ENCODE measurements at places on chromosomes 12 and 14. TPM values are rescaled to one million over a fixed set of nuclear protein-coding genes. Genes with fewer than 3 reads are reported as not detected.
A peak's percentile ranks its signal among the peaks of the same experiment; 100 is the strongest.

DNA sequence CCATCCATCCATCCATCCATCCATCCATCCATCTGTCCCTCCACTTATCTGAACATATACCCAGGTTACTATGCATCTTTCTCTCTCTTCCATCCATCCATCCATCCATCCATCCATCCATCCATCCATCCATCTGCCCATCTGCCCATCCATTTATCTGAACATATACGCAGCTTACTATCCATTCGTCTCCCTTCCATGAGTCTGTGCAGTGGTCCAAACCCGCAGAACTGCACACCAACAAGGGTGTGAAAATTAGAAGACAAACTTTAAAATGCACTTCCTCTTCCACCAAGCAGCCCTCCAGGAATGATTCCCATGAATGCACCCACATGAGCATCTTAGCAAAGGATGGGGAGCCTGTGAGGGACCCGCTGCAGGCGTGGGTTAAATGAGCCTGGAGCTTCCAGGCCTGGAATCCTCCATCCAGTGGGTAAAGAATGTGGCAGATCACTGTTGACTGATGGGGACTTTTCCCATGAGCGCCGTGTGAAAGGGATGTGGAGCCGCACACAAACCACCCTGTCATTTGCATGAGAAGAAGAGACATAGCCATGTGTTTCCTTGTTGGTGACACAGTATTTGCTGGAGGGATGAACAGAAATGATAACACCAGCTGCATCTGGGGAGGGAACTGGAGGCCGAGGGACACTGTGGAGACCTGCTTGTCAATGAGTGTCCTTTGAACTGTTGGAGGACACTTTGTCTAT, 376.6 kb downstream of the ADGRD1 start:
- no peak overlapping the region for H3K4me3 ChIP-seq
- DNase-seq, result no peak
- no peaks in the 10 kb centered on the region for H3K27me3 ChIP-seq
- no peaks in the 10 kb centered on the region for H3K36me3 ChIP-seq

- DNase-seq, result no peak
- no peaks in the 10 kb centered on the region for H3K27me3 ChIP-seq
- H3K4me3 ChIP-seq, result no peak overlapping the region
- H3K27ac ChIP-seq, result no peak overlapping the region
- H3K36me3 ChIP-seq, result no peaks in the 10 kb centered on the region
- peaks cover 4% of the 10 kb centered on the region for H3K4me1 ChIP-seq
Measured at GRCh38 chr12:92045852-92046251, 99.8 kb downstream of the BTG1 start.

GRCh38 chr14:98099527-98099926, 1172.5 kb downstream of the BCL11B start:
- H3K4me1 ChIP-seq, result no peaks in the 10 kb centered on the region
- no peaks in the 10 kb centered on the region for H3K27me3 ChIP-seq
- H3K4me3 ChIP-seq, result no peak overlapping the region
- H3K36me3 ChIP-seq, result no peaks in the 10 kb centered on the region
- H3K27ac ChIP-seq, result no peak overlapping the region

PLEKHD1 gene
- total RNA-seq, result not detected

APOLD1 gene
- 6.0 TPM for total RNA-seq

PAX9 gene
- total RNA-seq, result 0.44 TPM

GRCh38 chr12:34403706-34404376, 381.5 kb downstream of the ALG10 start:
- H3K36me3 ChIP-seq, result no peaks in the 10 kb centered on the region
- no peaks in the 10 kb centered on the region for H3K4me1 ChIP-seq
- no peak overlapping the region for H3K4me3 ChIP-seq
- H3K27me3 ChIP-seq, result no peaks in the 10 kb centered on the region
- DNase-seq, result no peak

DNA sequence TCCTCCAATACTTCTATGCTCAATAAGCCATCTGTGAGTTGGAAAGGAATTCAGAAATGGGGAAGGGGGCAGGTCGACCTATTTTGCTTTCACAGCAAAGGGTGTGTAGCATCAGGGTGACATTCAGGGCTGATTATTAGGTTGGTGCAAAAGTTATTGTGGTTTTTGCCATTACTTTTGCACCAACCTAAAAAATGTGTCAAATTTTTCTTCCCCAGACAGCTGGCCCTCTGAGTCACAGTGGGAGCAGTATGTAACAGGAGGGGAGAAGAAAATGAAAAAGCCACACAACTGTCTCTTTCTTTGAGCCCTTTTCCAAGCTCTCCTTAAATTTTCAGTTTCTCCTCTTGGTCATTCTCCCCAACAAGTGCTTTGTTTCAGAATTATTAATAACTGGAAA, 47.1 kb upstream of the GZMB start:
- H3K4me1 ChIP-seq, result no peaks in the 10 kb centered on the region
- peaks cover 3% of the 10 kb centered on the region for H3K27me3 ChIP-seq
- no peak overlapping the region for H3K27ac ChIP-seq
- no peaks in the 10 kb centered on the region for H3K36me3 ChIP-seq

CIT gene
- total RNA-seq, result 61.8 TPM

- DNase-seq, result no peak
- H3K36me3 ChIP-seq, result no peaks in the 10 kb centered on the region
- no peaks in the 10 kb centered on the region for H3K4me1 ChIP-seq
- no peak overlapping the region for H3K27ac ChIP-seq
- no peaks in the 10 kb centered on the region for H3K27me3 ChIP-seq
Measured at GRCh38 chr14:88243946-88244345, 79.1 kb downstream of the KCNK10 start.

- no peak overlapping the region for H3K4me3 ChIP-seq
- H3K36me3 ChIP-seq, result no peaks in the 10 kb centered on the region
- no peak for DNase-seq
- no peaks in the 10 kb centered on the region for H3K4me1 ChIP-seq
- H3K27me3 ChIP-seq, result no peaks in the 10 kb centered on the region
Measured at GRCh38 chr12:115370650-115371049, 686.7 kb upstream of the TBX3 start.

- H3K27me3 ChIP-seq, result no peaks in the 10 kb centered on the region
- H3K4me1 ChIP-seq, result no peaks in the 10 kb centered on the region
- no peak for DNase-seq
Measured at GRCh38 chr14:24887623-24888304, 162.2 kb downstream of the STXBP6 start.

KRT75 gene
- not detected for total RNA-seq

GPR162 gene
- 13.7 TPM for total RNA-seq

- H3K4me3 ChIP-seq, result no peak overlapping the region
- no peak overlapping the region for H3K27ac ChIP-seq
- H3K36me3 ChIP-seq, result no peaks in the 10 kb centered on the region
- peaks cover 11% of the 10 kb centered on the region for H3K27me3 ChIP-seq
- H3K4me1 ChIP-seq, result no peaks in the 10 kb centered on the region
Measured at GRCh38 chr12:57031138-57031725, 14.9 kb upstream of the TAC3 start.

KRT82 gene
- not detected for total RNA-seq

DNA sequence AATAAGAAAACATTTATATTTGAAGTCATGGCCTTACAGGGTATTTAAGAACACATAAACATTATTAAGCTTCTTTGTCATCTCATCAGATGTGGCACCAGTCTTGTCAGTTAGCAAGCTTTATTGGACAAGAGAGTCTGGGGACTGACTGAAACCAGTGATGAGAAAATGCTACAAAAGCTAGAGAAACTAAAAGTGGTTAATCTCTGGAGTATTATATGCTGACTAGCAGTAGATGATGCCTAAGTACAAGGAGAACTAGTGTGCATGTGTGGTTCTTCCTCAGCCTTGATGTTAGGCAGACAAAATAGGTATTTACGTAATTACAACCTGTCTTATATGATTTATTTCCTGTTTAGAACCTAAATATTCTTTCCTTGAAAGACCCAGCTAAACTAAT, 176.5 kb downstream of the CPNE8 start:
- H3K36me3 ChIP-seq, result no peaks in the 10 kb centered on the region
- H3K4me1 ChIP-seq, result no peaks in the 10 kb centered on the region
- no peak overlapping the region for H3K4me3 ChIP-seq
- H3K27ac ChIP-seq, result no peak overlapping the region
- no peaks in the 10 kb centered on the region for H3K27me3 ChIP-seq

TEAD4 gene
- total RNA-seq, result 46.0 TPM

DNA sequence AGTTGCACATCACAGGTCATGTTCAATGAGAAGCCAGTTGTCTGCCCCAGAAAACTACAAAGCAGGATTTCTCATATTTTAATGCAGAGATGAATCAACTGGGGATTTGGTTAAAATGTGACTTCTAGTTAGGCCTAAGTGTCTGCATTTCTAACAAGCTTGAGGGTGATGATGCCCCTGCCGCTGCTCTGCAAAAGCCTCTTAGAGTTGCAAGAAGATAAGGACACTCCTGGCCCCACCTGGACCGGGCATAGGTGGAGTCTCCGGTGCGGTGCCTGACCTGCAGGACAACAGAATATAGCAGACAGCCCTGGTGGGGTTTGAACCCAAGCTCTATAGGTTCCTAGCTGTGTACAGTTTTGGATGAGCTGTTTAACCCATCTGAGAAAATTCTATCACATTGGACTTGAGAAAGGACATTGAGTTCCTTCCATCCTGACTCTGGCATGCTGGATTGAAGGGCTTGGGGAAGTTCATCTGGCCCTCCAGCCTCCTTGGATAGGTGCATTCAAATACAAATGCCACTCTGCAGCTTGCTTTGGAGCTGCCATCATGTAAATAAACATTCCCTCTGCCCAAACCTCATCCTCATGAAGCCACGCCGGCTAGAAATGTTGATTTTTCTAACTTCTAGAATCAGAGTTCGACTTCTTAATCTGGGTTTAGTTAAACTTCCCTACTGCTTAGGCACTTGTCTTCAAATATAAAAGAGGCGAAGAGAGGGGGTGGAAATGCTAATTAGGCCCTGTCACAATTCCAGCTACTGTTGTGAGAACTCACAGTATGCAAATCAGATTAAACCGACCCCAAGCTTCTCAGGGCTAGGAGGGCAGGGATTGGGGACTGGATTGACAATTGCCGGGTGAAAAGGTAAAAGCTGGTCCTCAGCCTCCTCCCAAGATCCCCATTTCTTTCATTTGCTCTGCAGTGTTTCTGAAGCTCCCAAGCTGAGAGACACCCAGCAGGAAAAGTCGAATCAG, 1225.6 kb downstream of the VRK1 start:
- no peak overlapping the region for H3K4me3 ChIP-seq
- H3K27me3 ChIP-seq, result no peaks in the 10 kb centered on the region
- no peak overlapping the region for H3K27ac ChIP-seq
- H3K36me3 ChIP-seq, result no peaks in the 10 kb centered on the region
- no peaks in the 10 kb centered on the region for H3K4me1 ChIP-seq

DNA sequence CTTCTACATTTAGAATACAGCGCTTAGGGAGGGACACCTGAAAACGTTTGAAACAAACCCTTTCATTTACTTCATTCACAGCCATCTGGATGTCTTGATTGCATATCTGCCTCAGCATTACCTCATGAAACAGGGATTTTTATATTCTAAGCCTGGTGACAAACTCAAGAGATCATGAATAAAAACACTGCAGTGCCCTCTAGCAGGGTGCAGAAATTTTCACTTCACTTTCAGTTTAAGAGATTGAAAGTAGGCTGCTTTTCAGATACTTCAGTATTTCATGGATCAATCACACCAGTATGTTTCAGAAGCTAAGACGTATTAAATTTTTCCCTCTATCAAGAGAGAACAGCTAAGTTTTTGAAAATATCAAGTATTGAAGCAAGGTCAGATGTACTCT, 467.8 kb downstream of the MDGA2 start:
- H3K4me1 ChIP-seq, result peaks cover 10% of the 10 kb centered on the region
- H3K27ac ChIP-seq, result no peak overlapping the region
- no peaks in the 10 kb centered on the region for H3K36me3 ChIP-seq
- peak; percentile 59 for DNase-seq
- H3K27me3 ChIP-seq, result no peaks in the 10 kb centered on the region

MIP gene
- not detected for total RNA-seq

Measured in endothelial cell of umbilical vein (primary cell).